ENCODE measurements at places on chromosomes 2 and 18.
A peak's percentile ranks its signal among the peaks of the same experiment; 100 is the strongest.

- no peak for DNase-seq
These were observed 846.7 kb upstream of the ID2 start for GRCh38 chr2:7835151-7835550.

- DNase-seq, result no peak
These were observed 230.9 kb upstream of the SLC14A2 start for GRCh38 chr18:45384137-45384961.

DNA sequence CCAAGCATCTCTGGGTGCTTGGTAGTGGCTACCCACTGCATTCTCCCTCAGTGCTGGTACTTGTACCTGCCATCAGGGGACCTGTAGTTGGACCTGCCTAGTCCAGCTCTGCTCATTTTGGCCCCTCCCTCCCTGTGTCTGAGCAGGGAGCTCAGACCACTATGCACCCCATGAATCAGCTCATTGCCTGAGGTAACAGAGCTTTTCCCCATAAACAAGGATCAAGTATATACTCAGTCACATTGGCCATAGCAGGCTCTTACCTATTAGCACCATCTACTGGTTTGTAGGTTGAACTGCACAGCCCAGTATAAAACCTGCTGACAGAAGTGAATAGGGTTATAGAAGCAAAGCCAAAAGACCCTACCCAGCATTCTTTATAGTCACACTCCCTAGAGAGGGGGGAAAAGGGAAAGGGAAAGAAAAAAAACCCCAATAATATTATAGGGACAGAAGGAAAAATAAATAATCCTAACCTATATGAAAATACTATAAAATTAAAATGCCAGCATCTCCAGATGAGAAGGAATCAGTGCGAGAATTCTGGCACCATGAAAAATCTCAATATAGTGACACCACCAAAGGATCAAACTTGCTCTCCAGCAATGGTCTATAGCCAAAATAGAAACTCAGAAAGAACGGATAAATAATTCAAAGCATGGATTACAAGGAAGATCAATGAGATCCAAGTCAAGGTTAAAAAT, 6.9 kb upstream of the FLACC1 start:
- no peak for DNase-seq

GRCh38 chr18:8820396-8821082, 115.2 kb downstream of the MTCL1 start:
- no peak for DNase-seq

- DNase-seq, result no peak
These were observed 116.7 kb upstream of the MGAT5 start for GRCh38 chr2:134137182-134137611.

DNA sequence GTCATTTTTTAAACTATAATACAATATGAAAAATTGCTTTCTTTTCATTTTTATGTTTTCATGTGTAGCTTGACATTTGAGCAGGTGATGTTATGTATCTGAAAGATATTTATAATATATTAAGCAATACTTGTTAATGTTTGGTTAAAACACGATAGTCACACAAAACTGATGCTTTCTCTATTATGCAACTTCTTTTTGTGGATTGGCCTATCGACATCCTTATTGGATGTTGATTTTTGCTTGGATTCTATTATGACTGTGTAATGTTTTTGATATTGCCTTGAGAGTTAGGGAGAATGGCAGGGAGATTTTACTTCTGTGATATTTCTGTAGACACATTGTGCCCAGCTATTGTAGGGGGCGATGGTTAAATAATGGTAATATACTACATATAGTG, 128.0 kb downstream of the ZNF407 start:
- DNase-seq, result no peak

DNA sequence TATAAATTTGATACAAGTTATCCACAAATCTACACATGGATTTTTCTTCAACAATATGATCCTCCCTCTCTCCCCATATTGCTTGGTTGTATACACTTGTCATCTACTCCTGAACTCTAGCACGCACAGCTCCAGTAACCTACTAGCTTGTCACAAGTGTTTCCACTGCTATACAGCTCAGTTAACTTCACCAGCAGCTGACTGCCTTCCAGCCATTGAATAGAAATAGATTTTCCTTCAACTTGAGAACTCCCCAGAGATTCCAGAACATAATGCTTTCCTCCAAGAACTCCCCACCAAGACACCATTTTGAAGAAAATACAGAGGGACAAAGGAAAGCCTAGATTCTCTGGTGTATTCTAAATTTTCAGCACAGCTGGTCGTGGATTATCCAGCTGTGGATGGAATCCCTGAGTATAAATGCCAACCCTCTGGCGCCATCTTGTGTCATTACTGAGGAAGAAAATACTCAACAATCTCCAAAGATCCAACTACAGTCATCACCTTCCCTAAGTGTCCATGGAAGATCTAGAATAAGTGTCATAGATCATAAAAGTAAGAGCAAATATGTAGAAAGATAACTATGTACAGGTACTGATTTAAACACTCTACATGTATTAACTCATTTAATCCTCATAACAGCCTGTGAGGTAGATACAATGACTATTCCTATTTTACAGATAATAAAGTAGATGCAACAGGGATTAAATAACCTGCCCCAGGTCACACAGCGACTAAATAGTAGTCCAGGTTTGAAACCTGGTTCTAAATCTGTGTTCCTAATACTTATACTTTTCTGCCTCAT, 156.7 kb downstream of the ARHGAP28 start:
- DNase-seq, result peak; percentile 56

- no peak for DNase-seq
These were observed 367.5 kb upstream of the RAB12 start for GRCh38 chr18:8241731-8242130.

- DNase-seq, result no peak
These were observed 52.2 kb downstream of the C1QL2 start for GRCh38 chr2:119106301-119106897.

DNA sequence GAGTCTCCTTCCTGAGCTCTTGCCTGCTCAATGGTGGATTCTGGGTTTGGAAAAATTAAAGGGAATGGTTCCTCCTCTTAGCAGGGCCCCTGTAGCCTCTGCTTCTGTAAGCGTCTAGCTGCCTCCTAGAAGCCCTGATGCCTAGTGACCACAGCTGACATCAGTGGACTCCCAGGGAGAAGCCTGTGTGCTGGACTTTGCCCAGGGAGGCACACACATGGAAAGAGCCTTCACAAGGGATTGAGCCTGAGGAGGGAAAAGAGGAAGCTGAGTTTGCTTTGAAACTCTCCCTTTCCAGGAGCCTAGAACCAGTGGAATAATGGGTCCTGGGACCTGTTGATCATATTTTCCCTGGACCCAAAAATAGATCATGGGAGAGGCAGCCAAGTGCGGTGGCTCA, 1.4 kb upstream of the CFAP65 start:
- DNase-seq, result no peak

DNA sequence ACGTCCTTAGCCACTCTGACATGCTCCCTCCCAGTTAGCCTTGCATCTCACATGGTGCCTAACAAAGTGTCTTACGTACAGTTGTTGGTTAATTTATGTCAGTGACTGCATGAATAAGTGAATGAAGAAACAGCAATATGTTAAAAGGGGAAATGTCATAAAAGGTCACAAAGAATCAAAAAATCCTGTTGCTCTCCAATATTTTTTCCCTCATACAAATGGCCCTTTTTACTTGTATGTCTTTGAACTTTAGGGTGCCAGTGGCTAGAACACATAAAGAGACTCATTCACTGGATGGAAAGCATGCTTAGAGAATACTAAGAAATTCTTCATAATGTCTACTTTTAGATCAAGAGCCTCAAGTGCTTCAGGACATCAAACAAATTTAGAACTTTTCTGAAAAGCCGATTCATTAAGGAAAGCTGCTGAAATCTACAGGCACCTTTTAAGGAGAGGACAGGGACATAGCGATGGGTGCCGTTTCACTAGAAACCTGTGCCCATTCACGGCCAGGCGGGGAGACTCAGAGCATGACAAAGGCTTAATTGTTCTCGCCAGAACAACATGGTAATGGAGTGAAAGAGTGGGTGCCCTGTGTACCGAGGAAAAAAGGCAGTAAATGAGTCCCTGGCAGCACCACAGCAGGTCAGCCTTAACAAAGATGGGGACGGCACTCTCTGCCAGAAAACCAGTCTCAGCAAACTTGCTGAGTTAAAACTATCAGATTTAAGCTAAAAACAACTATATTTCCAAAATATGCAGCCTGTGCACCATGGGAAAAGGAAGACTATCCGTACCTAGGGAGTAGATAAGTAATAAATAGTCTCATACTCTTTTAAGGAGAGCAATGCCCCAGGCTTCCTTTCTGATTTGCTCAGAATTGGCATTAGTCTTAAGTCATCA, 71.6 kb upstream of the SPTBN1 start:
- peak; percentile 59 for DNase-seq

DNA sequence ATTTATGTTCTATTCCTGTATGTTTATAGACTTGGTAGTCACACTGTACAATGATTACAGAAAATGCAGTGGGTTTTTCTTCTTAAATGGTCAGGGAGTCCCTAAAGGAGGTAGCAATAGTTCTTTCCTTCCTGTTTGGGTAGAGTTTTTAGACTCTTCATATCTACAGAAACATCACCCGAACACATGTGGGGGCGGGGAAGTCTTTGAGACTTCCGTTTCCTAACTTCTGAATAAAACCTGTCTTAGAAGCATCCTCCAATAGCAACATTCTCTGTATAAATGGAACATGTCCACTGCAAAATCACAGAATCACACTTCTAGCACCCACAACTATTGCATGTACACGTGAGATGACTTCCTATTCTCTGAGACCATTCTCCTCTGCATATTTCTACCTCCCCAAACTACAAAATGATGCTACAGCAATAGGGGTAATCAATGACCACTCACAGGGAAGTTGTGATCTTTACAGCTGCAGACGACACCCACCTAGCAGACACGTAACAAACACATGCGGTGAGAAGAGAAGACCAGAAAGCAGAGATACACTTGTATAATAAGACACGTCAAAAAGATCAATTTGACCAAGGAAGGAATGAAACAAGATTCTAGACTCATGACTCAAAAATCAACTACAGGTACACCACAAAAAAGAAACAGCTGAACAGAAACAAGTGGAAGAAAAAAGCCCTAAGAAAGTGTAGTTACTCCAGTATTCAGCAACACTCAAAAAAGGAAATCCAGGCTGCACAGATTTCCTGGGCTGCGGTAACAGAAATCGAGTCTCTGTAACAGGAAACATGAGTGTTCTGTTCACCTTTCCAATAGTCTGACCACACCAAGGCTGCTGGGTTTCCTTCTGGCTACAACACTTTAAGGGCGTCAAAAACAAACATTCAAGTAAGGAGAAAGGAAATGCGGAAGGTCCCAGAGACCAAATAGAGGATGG, 120.4 kb downstream of the ZNF516 start:
- DNase-seq, result no peak

GRCh38 chr18:58732471-58732870, 61.2 kb downstream of the MALT1 start:
- DNase-seq, result no peak

DNA sequence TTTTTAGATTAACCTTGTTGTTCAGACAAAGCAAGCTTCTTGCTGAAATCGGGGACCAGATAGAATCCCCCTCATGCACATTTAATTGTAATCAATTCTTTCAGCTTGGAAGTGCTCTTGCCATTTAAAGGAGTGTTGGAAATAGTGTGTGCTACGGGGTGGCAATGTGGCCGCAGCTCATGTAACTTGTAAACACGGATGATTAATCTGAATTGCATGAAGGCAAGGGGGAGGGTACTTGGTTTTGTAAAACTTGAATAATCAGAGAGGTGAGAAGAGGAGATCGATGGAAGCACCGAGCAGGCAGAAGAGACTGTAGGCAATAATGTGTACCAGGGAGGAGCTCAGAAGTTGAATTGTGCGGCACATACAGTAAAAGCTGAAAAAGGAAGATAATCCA, 273.5 kb downstream of the PTGR3 start:
- no peak for DNase-seq

GRCh38 chr2:178550352-178550751, 70.1 kb downstream of the PLEKHA3 start:
- no peak for DNase-seq

- DNase-seq, result no peak
These were observed 472.2 kb upstream of the DCC start for GRCh38 chr18:51867767-51868166.

DNA sequence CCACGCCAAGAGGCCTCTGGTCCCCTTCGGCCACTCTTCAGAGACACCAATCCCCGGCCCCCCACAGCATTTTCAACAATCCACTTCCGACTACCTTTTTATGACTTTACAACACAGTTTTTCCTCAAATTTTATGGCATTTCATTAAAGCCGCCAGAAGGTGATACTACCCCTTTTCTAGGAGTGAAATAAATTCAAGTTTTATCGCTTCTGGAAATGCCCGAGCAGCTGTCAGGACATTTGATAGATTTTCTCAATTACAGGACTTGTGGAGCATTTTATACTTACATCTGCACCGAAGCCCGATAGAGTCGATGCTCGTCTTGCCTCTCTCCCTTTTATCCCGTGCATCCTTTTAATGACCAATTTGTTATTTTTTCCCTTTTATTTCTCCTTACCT, 108.1 kb upstream of the CREB1 start:
- DNase-seq, result no peak

DNA sequence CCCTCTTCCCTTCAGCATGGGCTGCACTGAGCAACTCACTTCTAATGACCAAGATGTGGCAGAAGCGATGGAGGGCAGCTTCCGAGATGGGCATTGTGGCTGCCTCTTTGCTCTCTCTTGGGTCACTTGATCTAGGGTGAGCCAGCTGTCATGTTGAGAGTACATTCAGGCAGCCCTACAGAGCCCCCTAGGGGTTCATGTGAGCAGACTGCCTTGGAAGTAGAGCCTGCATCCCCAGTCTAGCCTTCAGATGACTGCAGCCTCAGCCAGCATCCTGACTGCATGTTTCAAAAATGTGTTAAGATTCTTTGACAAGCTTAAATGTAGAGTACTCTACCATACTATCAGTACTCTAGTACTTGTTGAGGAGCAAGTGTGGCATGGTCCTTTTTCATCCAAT, 143.9 kb downstream of the NCK2 start:
- DNase-seq, result no peak

GRCh38 chr2:67002618-67003371, 394.3 kb upstream of the ETAA1 start:
- no peak for DNase-seq

GRCh38 chr2:81589406-81589805, 1284.9 kb upstream of the LRRTM1 start:
- no peak for DNase-seq

DNA sequence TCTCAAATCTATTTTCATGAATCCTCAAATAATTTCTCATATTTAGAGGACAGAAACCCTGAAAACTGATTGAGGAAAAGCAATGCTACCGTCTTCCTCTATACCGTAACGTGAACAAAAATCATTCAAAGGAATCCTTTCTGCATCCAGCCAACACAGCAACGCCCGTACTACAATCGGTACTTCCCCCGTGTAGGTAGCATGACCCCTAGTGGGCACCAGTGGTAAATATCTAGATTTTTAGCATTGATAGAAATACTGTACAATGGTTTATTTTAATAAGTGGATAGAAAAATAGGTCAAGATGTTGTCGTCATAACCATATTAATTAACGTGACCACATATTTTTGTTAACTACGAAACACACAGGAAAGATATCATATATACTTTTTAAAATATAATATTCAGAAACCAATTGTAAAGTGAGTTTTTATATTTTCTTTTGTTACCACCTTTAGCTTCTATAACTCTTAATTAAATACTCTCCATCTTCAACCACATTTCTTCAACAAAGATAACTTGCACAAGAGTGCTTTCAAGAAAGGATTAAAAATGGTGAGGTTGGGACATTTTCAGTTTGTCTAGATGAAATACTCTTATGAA, 194.1 kb downstream of the SS18 start:
- DNase-seq, result no peak

Measured in posterior cingulate gyrus (tissue), 11 donors.